ENCODE measurements at places on chromosomes 1 and 21. TPM values are rescaled to one million over a fixed set of nuclear protein-coding genes. Genes with fewer than 3 reads are reported as not detected.

GRCh38 chr1:230866171-230867070, 1.9 kb downstream of the C1orf198 start:
- H3K27ac ChIP-seq: no peak overlapping the region
- H3K4me1 ChIP-seq: peaks cover 15% of the 10 kb centered on the region
- peaks cover 2% of the 10 kb centered on the region for H3K27me3 ChIP-seq
- no peaks in the 10 kb centered on the region for H3K36me3 ChIP-seq
- DNase-seq: no peak

GRCh38 chr1:58067082-58067481, 479.4 kb downstream of the OMA1 start:
- H3K27ac ChIP-seq: no peak overlapping the region
- no peak for DNase-seq
- no peaks in the 10 kb centered on the region for H3K27me3 ChIP-seq

DNA sequence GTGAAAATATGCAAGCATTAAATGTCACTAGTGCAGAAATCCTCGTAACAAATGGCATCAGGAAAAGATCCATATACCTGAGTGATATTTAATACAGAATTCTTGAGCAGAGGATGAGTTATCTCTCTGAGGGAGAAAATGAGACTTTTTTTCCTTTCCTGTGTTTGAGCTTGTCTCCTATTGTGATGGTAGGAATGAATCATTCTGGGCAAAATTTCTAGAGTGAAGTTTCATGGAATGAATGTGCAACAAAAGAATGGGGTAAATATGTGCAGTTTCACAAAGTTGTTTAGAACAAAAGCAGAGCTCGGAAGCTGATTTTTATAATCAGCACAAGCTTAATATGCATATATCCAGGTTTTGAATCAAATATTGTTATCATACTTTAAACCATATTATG, 4.6 kb downstream of the CTPS1 start:
- no peak for DNase-seq
- H3K4me3 ChIP-seq: no peak overlapping the region
- peaks cover 55% of the 10 kb centered on the region for H3K36me3 ChIP-seq
- H3K27me3 ChIP-seq: no peaks in the 10 kb centered on the region
- H3K27ac ChIP-seq: no peak overlapping the region
- H3K4me1 ChIP-seq: peaks cover 4% of the 10 kb centered on the region

Gene CCDC181
- 1.2 TPM for polyA plus RNA-seq

GRCh38 chr1:161678500-161678899, 15.6 kb downstream of the FCGR2B start:
- no peak for DNase-seq
- no peak overlapping the region for H3K27ac ChIP-seq
- no peaks in the 10 kb centered on the region for H3K27me3 ChIP-seq
- H3K4me3 ChIP-seq: no peak overlapping the region

GRCh38 chr1:15623435-15623834, 6.2 kb downstream of the DDI2 start:
- no peak overlapping the region for H3K27ac ChIP-seq
- DNase-seq: no peak
- no peaks in the 10 kb centered on the region for H3K4me1 ChIP-seq
- no peaks in the 10 kb centered on the region for H3K27me3 ChIP-seq
- peaks cover 17% of the 10 kb centered on the region for H3K36me3 ChIP-seq

Data from H1 (cell line).